Bronchial epithelial cell (primary cell): ENCODE measurements at places on chromosomes 16 and 17. TPM values are rescaled to one million over a fixed set of nuclear protein-coding genes. Genes with fewer than 3 reads are reported as not detected.
A peak's percentile ranks its signal among the peaks of the same experiment; 100 is the strongest.

- no peak for DNase-seq
Measured at GRCh38 chr16:86826941-86827340, 248.6 kb downstream of the FOXL1 start.

GRCh38 chr17:82316651-82317393 is 586 bp downstream of the CD7 start:
- no peak for DNase-seq

DNA sequence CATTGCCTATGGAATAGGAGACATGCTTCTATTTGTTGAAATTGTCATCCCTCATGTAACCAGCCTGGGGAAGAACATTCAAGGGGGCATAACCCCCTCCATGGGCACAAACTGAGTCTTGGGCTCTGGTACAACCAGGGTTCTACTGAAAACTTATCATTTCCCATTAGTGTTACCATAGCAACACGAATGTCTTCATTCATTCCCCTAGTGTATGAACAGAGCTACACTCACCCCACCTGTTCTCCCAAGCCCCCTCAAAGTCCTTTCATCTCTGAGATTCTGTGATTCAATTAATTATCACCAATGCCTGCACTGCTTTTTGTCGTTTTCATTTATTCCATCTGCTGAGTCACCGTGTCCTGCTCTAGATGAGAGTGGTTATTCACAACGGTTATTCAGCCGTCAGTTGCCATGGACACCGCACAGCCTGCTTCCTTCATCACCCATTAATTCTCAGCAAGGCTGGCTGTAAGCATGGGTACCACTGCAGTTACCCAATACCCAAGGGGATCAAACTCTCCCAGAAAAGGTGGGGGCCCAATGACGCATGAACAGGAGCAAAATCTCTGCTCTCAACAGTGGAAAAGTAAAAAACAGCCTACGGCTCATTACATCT is 1.6 kb upstream of the GAST start:
- peak; percentile 81 for DNase-seq

GRCh38 chr17:10737736-10738135 is 7.9 kb upstream of the TMEM220 start:
- no peak for DNase-seq

Gene EVPLL
- 10.3 and 14.6 TPM in 2 replicates for total RNA-seq

Gene PRR15L
- 1.6 and 9.1 TPM in 2 replicates for total RNA-seq

Gene MRPL12
- 11.6 and 13.6 TPM in 2 replicates for total RNA-seq
